ENCODE measurements at places on chromosomes 1 and 21. TPM values are rescaled to one million over a fixed set of nuclear protein-coding genes. Genes with fewer than 3 reads are reported as not detected.

DNA sequence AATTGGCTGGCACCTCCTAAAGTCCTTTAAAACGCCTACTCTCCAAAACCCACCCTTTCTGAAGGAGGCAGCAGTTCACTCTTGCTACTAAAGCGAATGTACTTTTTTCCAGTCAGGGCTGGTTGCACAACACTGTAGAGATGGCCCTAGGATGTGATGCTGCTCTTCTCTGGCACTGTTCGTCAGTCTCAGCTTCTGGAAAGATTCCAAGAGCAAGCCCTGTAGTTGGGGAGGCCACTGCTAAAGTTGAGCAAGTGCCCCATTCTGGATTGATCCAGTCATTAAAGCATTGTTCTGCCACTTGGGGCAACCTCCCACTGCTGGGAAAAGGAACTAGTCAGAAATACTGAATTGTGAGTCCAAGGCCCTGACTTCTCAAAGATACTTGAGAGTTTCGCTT, 28.5 kb upstream of the KCNQ4 start:
- DNase-seq, result no peak

DNA sequence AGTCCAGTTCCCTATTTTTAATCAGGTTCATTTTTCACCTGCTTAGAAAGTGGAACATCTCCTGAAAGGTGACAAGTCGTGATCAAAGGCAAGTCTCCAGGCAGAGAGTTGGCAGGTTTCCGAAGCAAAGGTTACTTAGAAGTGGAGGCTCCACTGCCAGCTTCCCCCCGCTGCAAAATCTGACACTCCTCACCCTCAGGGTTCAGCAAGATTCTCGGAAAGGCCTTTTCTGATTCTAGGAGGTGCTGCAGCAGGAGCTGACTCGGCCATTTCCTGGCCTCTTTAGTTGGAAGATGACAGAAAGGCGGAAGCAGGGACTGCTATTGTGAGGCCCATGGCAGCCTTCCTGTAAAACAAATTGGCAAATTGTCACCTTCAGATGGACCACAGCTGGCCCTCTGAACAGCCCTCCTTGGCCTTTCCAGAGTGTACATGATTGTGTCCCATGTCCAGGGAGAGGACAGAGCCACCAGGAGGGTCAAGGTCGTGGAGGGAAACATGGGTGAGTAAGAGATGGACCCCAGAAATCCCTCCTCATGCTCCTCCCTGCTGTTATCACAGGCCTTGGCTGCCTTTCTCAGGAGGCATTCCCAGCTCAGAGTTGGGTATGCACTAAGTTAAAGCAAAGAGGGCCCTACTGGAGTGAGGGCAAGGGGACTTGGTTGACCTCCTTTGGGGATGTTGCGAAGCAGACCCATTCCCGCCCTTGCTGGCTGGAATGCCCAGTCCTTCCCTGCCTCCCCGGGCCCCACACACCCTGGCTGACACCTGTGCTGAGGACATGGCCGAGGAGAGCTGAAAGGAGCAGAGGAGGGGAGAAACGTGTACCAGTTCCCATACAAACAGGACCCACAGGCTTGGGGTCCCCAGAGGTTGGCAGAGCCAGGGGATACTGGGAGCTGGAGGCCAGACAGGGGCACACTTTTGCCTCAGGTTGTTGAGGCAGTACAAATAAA, 115.5 kb upstream of the IRF2BP2 start:
- DNase-seq, result no peak

- DNase-seq, result no peak
Measured at GRCh38 chr21:44713846-44714245, 2.5 kb upstream of the TSPEAR start.

- DNase-seq, result no peak
Measured at GRCh38 chr1:152034324-152034653, 2.5 kb downstream of the S100A11 start.

The ARMH1 gene
- total RNA-seq, result 16.2 TPM
